Activated T-helper 2 cell treated with anti-CD3 and anti-CD28 coated beads, Interferon-gamma antibody, Interleukin-2, Interleukin-4, amounts not matched to agents 10 μg/mL and 5 μg/mL and 100 μg/mL, durations not matched to agents 14 hours and 24 hours and 36 hours (primary cell): ENCODE measurements at places on chromosomes 7 and 10.
A peak's percentile ranks its signal among the peaks of the same experiment; 100 is the strongest.

GRCh38 chr10:5522913-5523560 is 1.7 kb upstream of the CALML3 start:
- no peak for DNase-seq

DNA sequence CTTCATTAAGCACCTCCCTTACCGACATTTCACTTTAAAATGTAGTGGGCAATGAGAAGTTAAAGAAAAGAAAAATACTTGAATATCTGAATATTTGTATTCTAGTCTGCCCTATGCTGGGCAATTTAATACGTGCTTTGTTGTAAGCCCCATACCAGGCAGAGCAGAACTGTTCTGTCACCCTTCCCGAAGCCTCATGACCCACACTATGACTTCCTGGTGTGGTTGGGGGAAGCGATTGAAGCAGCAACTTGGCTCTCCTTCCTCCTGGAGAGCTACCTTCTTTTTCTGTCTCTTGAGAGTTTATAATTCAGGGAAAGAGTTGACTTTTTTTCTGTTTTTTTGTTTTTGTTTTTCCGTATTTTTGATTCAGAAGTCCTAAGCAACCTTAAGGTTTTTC is 243.7 kb downstream of the INHBA start:
- no peak for DNase-seq

DNA sequence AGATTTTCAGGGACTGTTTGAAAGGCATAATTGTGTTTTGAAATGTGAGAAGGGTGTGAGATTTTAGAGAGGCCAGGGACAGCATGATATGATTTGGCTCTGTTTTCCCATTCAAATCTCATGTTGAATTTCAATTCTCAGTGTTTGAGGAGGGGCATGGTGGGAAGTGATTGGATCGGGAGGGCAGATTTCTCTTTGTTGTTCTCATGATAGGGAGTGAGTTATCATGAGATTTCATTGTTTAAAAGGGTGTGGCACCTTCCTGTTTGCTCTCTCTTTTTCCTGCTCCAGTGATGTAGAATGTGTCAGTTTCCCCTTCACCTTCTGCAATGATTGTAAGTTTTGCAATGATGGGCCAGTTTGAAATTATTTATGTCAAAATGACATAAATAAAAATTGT is 113.0 kb upstream of the PCDH15 start:
- no peak for DNase-seq

GRCh38 chr10:34794835-34795234 is 20.3 kb downstream of the PARD3 start:
- no peak for DNase-seq

DNA sequence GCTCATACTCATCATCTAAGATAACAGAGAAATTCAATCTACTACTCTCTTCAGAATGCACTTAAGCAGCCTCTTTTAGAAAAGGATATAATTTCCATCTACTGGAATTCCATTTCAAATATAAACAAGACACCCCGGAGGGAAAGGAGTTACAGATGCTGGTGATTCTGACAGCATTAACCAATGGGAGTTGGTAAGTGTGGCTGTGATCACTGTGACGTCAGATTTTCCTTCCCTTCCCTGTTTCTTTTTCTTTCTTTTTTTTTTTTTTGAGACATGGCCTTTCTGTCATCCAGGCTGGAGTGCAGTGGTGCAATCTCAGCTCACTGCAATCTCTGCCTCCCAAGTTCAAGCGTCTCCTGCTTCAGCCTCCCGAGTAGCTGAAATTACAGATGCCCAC is 106.6 kb downstream of the ACTR3B start:
- no peak for DNase-seq

DNA sequence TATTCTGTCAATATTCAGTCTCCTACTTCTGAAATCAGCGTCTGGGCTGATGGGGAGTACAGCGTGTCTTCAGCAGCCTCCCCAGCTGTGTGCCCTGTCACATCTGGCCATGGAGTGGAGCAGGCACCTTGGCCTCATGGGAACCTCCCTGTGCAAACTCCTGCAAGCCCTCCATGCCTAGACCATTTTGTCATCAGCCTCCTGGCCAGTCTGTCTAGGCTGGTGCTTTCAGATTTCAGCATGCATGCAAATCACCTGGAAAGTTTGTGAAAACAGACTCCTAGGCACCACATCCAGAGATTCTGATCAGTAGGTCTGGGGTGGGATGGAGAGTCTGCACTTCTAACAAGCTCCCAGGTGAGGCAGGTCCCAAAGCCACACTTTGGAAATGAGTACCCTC is 26.2 kb upstream of the CCSER2 start:
- DNase-seq, result no peak

- DNase-seq, result no peak
Measured at GRCh38 chr10:93274419-93274818, 200.7 kb downstream of the CYP26A1 start.

- DNase-seq, result no peak
Measured at GRCh38 chr10:63264617-63265221, 131.6 kb downstream of the NRBF2 start.

- peak; percentile 80 for DNase-seq
Measured at GRCh38 chr10:114541081-114541796, 116.8 kb downstream of the ABLIM1 start.

DNA sequence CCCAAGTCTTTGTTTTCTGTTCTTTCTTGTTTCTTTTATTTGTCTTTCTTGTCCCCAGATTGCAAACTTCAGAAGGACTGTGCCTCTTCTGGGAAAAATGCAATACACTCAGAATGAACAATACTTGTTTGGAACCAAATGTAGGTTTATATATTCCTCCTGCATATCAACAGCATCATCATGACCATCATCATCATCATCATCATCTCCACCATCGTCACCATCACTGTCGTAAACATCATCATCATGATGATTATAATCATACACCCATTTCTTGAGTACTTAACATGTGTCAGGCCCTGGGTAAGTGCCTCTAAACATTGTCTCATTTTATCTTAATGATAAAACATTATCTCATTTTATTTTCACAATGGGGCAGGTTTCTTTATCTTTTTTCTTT is 476.8 kb downstream of the CCSER2 start:
- no peak for DNase-seq

- no peak for DNase-seq
Measured at GRCh38 chr7:134101716-134102115, 25.4 kb upstream of the LRGUK start.

DNA sequence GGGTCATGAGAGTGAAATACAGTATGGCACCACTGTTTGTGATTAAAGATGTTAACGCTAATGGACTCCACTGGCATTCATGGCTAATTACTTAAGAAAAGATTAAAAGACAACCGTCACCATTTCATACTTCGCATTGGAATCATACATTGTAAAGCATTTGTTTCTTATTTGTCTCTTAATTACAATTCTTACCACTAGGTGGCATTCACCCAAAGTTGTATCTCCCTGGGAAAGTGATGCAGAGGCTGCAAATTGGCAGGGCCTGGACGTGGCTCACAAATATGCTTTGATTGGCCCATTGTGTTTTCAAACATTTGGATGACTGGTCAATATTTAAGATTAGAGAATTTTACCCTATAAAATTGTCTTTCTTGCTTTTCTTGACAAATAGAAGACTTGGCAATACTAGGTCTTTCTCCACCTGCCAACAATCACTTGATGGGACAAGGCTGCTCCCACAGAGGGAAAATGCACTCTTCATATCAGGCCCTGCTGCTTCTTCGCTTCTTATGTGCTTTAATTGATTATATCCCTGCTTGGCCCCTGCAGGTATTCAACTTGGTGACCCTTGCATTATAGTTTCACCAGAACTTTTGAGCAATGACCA is 72.1 kb upstream of the STARD3NL start:
- DNase-seq, result no peak

DNA sequence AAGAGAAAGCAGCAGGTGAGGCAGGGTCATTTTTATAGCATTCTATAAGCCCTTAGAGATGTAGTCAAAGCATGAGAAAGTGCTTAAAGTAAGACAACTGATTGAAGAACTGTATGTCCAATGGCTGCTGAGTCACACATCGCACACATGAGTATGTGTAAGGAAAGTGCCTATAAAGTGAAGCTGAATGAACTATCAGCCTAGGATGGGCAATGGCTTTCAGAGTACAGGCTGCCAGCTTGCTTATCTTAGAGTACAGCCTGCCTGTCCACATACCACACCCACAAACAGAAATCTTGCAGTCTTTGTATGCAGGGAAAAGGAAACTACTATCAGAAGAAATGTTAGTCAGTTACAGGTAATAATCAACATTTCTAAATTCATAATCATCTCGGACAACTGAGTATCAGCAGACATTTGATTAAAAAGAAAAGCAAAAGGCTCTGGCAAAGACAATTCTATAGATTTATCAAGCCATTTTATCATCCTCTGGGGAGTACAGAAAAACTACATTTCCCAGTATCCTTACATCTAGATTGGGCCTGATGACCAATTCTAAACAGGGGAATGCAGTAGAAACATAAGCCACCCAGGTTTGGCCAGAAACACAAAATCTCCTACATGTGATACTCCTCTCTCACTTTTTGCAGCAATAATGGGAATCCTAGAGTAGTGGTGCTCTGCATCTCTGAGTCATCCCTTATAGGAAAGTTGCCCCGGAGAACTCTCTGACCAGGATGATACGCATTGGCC is 16.2 kb upstream of the EPHB6 start:
- no peak for DNase-seq

- DNase-seq, result no peak
Measured at GRCh38 chr10:11210211-11210922, 192.7 kb downstream of the CELF2 start.

GRCh38 chr7:106736508-106737201 is 75.7 kb upstream of the CCDC71L start:
- peak; percentile 43 for DNase-seq
